ENCODE measurements at places on chromosomes 16 and 17. TPM values are rescaled to one million over a fixed set of nuclear protein-coding genes. Genes with fewer than 3 reads are reported as not detected.

GRCh38 chr16:82701442-82701955, 74.7 kb downstream of the CDH13 start:
- DNase-seq, result no peak

DNA sequence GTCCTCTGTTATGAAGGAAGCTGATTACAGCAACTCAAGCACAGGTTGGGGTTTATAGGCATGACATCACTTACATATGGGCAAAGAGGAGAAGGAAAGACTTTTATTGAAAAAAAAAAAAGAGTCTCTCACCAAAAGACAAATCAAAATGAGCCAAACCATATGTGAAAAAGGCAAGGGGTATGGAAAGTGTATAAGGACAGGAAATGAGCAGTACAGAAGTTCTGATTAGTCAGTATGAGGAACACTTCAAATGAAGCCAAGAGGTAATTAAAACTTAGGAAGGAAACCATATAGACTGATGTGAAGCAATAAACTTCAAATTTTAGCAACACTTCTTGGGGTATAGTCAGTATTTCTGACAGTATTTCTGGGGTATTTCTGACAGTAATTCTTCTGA, 1372.6 kb downstream of the CDH11 start:
- DNase-seq, result no peak

- DNase-seq, result no peak
These were observed 9.6 kb downstream of the CRISPLD2 start for GRCh38 chr16:84829168-84829965.

DNA sequence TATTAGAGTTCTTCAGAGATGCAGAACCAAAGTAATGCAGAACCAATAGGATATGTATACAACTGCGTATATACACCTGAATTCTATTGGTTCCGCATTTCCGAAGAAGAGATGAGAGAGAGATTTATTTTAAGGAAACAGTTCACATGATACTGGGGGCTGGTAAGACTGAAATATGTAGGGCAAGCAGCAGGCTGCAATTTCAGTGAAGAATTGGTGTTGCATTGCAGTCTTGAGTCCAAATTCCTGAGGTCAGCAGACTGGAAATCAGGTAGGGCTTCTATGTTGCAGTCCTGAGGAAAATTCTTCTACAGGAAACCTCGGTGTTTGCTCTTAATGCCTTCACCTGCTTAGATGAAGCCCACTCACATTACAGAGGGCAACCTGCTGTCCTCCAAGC, 128.2 kb upstream of the MED13 start:
- DNase-seq, result no peak

- DNase-seq, result no peak
These were observed 30.9 kb downstream of the TBCD start for GRCh38 chr17:82782657-82783207.

DNA sequence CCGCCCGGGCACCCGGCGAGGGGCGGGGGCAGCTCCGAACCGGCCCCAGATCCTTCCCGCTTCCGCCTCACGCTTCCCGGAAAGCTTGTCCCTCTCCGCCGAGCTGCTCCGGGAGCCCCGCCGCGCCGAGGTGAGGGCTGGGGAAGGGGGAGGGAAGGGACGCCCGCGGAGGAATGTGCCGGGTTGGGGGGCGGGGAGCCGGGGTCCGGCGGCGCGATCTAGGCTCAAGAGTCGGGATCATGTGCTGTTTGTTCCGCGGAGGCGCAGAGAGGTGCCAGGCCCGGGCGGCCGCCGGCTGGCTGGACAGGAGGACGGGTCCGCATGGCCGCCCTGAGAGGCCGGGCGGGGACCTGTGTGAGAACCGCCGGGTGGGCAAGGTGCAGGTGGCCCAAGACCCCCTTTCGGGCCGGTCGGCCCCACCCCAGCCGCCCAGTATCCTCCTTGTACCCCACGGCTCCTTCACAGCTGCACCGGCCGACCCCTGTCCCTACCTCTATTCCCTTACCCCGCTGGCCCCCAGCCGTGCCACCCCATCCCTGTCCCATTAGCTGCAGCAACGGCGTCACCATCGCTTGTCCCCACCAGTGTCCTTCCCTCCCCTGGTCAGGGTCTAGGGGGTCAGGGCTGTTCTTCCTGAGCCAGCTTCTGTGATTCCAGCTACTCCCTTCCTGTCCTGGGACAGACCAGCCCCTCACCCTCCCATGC, 429 bp downstream of the KIF1C start:
- DNase-seq, result no peak

ZNF771 gene
- 6.4 TPM for total RNA-seq

NRN1L gene
- 1.9 TPM for total RNA-seq

KAT7 gene
- 31.2 TPM for total RNA-seq
